T-helper 2 cell (primary cell): ENCODE measurements at places on chromosomes 4 and X.

DNA sequence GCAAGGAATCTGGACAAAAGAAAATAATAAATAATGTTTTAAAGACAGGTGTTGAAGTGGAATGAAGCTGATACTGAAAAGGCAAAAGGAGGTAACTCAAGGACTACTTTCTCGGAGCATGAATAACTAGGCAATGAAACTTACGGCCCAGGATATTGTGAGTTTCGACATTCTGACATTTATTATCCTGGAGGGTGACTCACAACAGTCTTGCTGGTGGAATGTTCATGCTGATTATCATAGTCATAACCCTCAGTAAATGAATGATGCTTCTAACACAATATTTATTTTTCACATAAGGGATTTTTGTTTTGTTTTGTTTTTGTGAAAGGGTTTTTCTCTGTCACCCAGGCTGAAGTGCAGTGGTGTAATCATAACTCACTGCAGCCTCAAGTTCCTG is 147.0 kb upstream of the HPGD start:
- no peak for DNase-seq

- DNase-seq, result peak; percentile 37
Measured at GRCh38 chrX:68732906-68733493, 85.5 kb downstream of the STARD8 start.

GRCh38 chr4:64538219-64538618 is 129.0 kb upstream of the TECRL start:
- DNase-seq, result no peak

DNA sequence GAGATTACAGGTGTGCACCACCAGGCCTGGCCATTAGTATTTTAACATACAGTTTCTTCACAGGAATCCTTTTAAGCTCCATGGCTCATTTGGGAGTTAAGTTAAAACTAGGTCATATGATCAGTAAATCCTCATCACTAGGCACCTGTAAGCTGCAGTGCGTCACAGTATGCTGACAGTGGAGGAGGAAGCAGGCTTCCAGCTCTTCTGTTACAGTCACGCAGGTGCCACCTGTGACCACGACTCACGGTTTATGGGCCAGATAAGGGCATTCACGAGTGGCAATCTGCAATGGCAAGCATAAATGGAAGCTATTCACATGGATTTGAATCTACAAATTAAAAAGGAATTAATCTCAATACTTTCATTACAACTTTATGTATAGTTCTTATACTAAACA is 129.4 kb upstream of the BCOR start:
- no peak for DNase-seq

DNA sequence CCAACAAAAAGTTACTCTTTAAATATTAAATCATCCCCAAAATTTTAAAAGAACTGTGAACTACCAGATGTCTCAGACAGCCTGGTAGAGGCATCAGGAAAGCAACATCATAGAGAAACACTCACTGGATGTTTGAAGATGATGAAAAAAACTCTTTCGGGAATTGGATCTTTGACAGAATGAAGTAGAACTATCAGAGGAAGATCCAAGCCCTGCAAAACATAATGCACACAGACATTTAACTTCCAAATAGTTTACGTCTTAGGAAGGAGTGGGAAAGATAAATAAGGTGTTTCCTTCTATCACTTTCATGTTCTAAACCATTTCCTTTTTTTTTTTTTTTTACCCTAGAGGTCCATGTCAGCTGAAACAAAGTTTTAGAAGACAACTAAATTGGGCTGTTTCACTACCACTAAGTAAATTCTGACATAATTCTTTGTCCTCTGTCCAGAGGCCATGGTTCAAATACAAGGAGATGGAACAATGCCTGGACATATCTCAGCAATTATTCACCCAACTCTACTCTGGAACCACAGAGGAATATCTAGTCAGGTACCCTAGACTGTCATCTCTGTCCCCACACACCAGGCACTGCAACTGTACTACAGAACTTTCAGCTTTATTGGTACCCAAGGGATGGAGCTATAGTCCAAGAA is 217.7 kb upstream of the INTU start:
- no peak for DNase-seq

DNA sequence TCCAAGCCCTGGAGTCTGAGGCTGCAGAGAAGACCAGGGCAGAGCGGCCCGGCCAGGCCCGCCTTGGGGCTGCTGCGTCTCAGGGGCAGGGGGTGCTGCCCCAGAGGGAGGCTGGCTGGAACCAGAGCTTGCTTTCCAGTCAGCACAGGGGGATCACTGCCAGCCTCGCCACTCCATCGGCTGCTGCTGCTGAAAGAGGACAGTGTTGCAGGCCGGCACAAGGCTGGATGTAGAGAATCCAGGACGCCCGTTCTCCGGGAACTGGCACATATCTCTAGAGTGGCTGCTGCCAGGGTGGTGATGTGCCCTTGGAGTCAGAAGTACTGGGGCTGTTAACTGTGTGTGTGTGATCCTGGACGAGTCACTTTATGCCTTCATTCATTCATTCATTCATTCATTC is 31.9 kb upstream of the SORCS2 start:
- no peak for DNase-seq

DNA sequence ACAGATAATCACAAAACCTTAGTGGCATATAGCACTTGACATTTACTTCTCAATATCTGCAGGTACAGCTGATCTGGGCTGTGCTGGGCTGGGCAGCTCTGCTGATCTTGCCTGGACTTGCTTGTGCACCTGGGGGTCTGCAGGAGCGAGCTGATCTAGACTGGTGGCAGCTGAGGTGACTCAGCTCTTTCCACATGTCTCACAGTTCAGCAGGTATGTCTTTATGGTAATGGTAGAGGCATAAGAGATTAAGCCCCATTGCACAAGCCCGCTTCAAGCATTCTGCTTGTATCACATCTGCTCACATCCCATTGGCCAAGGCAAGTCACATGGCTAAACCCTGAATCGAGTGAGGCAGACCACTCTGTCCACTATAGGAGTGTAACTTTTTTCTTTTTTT is 506.7 kb downstream of the BCOR start:
- no peak for DNase-seq

DNA sequence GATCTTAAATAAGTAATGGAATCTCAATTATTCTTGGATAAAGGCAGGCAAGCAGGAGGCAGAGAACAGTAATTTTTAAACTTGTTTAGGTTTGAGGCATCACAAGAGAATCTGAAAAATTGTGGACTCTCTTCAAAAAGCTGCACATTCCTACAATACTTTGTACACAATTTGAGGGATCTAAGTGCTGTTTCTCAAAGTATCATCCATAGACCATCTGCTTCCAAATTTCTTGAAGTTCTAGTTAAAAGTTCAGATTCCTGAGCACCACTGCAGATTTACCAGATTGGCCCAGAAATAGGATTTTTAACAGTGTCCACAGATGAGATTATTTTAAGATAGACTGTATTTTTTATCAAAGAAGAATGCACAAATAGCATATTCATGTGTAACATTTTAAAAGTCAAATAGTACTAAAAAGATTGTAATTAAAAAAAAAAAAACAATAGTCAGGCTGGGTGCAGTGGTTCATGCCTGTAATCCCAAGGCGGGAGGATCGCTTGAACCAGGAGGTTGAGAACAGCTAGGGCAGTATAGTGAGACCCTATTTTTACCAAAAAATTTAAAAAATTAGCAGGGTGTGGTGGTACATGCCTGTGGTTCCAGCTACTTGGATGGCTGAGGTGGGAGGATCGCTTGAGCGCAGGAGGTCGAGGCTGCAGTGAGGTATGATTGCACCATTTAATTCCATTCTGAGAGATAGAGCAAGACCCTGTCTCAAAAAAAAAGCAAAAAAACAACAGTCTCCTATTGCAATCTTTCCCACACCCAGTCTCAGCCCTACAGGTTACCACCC is 14.2 kb upstream of the FNIP2 start:
- no peak for DNase-seq

- DNase-seq, result no peak
Measured at GRCh38 chrX:41233988-41234387, 100.0 kb upstream of the DDX3X start.

DNA sequence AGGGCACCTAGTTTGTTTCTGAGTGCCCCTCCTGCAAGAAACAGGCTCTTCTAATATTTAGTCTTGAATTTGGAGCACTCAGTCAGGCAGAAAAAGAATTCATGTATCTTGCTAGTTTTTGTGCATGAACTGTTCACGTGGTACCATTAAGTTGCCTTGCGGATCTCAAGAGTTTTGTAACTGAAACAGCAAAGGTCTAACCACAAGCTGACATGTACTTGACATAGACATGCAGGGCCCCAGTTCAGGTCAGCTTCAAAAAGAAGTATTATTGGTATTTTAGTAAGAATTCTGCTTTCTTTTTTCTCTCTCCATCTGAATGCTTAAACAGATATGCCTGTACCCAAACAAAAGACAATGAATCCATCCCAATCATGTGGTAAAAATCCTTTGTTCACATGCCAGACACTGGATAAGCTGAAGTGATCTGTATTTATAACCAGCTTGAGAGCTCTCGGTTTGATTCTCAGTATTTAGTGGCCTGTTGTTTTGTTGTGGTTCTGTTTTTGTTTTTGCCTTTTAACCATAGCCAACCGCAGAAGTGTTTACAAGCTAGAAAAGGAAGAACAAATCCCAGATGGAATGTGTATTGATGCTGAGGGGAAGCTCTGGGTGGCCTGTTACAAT is 13.0 kb downstream of the RGN start:
- DNase-seq, result peak; percentile 64

GRCh38 chr4:180426938-180427337 is 1816.3 kb upstream of the TENM3 start:
- no peak for DNase-seq

DNA sequence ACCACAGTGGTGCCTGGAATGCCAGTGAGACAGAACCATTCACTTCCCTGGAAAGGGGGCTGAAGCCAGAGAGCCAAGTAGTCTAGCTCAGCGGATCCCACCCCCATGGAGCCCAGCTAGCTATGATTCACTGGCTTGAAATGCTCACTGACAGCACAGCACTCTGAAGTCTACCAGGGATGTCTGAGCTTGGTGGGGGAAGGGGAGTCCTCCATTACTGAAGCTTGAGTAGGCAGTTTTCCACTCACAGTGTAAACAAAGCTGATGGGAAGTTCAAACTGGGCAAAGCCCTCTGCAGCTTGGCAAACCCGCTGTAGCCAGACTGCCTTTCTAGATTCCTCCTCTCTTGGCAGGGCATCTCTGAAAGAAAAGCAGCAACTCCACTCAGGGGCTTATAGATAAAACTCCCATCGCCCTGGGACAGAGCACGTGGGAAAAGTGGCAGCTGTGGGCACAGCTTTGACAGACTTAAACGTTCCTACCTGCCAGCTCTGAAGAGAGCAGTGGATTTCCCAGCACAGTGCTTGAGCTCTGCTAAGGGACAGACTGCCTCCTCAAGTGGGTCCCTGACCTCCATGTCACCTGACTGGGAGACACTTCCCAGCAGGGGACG is 32.0 kb downstream of the NAP1L2 start:
- DNase-seq, result no peak

DNA sequence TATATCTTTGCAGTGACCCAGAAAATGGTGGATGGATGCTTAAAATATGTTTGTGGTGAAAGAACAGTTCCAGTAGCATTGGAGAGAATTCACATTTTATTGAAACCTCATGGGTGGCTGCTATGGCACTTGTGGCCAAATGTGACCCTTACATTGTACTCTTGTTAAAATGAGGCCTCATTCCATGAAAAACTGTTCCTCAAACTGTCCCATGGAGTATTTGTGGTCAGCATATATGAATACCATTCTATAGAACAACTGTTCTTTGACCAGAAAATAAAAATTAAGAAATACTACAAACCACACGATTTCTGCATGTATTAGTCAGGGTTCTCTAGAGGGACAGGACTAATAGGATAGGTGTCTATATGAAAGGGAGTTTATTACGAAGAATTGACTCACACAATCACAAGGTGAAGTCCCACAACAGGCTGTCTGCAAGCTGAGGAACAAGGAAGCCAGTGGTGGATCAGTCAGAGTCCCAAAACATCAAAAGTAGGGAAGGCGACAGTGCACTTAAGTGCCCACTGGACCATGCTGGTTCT is 35.1 kb downstream of the GEMIN8 start:
- no peak for DNase-seq

- DNase-seq, result no peak
Measured at GRCh38 chr4:10077076-10077475, 39.5 kb downstream of the WDR1 start.

- DNase-seq, result no peak
Measured at GRCh38 chrX:36986231-36986630, 21.9 kb upstream of the FAM47C start.

DNA sequence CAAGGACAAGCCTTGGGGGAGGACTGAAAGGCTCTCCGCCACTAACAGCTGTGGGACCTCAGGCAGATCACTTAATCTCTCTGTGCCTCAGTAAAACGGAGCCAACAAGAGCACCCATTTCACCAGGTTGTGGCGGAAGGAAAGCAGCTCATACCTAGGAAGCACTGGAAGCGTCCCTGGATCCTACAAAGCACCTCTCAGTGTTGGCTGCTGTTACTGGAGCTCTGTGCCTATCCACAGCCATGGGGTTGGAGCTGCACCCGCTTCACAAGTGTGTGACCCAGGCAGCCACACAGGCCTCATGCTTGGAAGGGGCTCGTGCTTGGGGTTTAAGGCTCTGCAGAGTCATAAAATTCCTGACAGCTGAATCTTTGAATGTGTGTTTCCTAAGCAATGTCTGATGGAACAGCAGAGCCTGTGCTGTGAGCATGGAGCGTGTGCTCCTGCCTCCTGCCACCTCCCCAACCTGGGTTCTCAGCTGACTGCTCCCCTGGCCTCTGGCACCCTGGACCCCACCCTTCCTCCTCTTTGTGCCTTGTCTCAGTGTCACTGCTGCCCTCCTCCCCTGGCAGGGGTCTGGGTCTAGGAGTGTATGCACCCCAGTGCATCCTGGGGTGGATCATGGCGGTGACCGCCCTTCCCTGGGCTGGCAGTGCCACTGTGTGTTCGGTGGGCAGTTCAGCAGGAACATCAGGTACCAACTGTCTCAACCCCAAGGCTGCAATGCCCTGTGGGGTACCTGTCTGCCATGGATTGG is 14.4 kb upstream of the MAN2B2 start:
- DNase-seq, result no peak

DNA sequence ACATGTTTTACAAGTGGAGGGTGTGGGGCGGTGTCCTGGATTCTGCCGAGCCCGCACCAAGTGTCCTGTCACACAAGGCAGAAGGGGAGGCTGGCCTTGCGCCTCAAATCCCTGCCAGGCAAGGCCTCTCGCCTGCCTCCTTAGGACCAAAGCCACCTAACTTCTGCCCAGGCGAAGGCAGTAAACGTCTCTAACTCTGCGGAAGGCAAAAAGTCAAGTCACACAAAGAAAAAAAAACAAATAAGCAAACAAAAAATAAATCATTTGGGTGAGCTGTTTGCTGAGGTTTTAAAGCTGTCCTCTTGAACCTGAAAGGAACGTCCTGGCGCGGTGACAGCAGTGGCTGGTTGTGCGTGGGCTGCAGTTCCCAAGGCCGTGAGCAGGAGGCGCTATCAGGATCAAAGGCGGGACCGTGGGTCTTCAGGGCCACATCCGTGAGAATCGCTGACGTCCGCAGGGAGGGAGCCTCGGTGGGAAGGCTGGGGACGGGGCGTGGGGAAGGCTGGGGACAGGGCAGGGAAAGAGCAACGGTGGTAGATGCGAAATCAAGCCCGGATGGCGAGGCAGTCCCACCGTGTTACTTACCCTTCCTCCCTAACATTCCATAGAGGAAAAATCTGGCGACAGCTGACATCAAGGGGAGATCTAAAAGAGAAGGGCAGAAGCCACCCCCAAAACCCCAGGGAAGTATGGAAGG is 99.1 kb downstream of the TRAPPC11 start:
- no peak for DNase-seq
